ENCODE measurements at places on chromosomes 5 and 9.

- no peak for DNase-seq
These were observed 24.1 kb downstream of the PSAT1 start for GRCh38 chr9:78320875-78321496.

DNA sequence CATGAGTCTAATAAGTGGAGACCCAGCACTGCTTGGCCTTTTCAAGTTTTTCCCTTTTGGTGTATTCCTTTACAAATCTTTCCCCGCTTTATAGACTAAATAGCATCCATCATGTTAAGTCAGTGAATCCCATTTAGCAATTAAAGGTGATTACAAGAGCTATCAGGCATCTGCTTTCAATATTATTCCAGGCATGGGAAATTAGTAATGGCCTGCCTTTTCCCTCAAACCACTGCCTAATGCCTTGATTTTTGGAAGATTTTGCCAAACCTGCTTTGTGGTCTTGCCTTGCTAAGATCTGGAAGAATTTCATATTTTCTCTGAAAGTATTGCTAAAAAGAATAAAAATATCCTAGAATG, 102.8 kb upstream of the GNA14 start:
- DNase-seq: no peak

DNA sequence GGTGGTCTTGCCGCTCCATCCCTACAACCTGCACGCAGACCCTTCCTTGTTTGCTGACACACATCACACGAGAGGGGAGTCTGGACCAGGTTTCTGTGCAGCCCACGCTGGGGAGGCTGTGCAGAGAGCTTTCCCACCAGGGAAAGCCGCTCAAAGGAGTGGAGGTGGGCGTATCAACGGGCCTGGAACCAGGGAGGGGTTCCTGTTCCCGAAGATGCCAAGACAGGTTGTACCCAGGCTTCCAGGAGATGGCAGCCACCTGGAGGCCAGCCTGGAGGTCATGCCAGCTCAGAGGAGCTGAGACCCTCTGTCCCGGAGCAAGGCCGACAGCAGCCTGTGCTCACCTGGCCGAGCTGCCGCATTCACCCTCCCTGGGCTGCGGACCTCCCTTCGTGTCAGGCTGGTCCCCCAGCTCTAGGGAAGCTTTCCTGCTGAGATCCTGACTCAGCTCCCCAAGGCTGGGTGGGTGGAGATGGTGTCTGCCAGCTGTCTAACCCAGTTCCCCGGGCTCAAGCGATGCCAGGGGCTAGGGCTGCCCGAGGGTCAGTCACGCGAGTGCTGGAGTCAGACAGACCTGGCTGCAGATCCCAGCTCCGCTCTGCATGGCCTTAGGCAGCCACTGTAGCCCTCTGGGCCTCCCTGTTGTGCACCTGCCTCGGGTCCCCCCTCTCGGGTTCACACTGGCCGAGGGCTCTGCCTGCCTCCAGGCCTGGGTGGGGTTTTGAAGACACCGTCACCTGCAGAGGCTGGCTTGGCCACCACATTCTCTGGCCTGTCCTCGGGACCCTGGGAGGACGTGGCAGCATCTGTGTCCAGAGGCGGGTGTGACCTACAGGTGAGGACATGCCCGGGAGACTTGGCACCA, 28.5 kb upstream of the QSOX2 start:
- no peak for DNase-seq

- no peak for DNase-seq
These were observed 151.8 kb upstream of the ADRA1B start for GRCh38 chr5:159764283-159765134.

DNA sequence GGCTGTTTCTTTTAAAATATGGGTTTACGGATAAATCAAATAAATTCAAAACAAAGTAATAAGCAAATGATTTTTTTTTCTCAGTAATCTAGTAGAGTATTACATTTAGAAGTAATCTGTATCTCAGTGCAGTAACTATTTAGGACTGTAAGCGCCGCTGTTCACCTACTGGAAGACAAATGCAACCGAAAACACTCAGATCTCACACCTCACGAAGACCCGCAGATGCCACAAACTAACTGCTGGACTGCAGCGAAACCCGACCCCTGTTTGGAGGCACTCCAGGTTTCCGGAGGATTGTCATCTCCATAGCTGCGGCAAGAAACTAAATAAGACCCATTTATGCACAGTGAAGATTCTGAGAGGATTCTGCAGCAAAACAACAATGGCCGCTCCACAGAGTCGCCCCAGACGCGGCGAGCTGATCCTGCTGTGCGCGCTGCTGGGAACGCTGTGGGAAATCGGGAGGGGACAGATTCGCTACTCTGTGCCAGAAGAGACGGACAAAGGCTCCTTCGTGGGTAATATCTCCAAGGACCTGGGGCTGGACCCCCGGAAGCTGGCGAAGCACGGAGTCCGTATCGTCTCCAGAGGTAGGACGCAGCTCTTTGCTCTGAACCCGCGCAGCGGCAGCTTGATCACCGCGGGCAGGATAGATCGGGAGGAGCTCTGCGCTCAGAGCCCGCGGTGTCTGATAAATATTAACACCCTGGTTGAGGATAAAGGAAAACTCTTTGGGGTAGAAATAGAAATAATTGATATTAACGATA, at the start of gene PCDHGA8:
PCDHGA8 (plus strand) TSS at position 205 of the 770 bp plus-strand sequence; CDS start at position 386, 181 bp downstream.
- DNase-seq: no peak

GRCh38 chr9:33297432-33297831, 7.1 kb downstream of the NFX1 start:
- no peak for DNase-seq

DNA sequence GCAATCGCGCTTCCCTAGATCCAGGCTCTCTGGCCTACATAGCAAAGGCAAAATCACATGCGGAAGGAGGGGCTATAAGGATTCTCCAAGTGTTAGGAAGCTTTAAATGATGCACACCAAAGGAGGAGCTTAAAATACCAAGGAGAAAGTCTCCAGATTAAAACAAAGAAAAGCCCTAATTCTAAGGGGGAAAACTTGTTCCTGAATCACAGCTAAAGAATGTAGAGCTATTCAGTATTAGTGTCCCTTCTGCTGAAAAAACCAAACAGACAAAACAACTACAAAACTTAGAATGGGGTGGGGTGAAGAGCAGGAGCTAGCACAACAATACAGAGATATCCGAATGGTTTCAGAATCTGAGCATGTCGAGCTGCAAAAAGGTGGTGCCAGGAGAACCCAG, 213.7 kb downstream of the DCP2 start:
- DNase-seq: no peak

GRCh38 chr9:118701985-118702384, 667.2 kb downstream of the BRINP1 start:
- DNase-seq: no peak

GRCh38 chr5:31124651-31125305, 68.7 kb upstream of the CDH6 start:
- DNase-seq: no peak

- DNase-seq: no peak
These were observed 32.4 kb downstream of the TLE4 start for GRCh38 chr9:79604149-79604548.

DNA sequence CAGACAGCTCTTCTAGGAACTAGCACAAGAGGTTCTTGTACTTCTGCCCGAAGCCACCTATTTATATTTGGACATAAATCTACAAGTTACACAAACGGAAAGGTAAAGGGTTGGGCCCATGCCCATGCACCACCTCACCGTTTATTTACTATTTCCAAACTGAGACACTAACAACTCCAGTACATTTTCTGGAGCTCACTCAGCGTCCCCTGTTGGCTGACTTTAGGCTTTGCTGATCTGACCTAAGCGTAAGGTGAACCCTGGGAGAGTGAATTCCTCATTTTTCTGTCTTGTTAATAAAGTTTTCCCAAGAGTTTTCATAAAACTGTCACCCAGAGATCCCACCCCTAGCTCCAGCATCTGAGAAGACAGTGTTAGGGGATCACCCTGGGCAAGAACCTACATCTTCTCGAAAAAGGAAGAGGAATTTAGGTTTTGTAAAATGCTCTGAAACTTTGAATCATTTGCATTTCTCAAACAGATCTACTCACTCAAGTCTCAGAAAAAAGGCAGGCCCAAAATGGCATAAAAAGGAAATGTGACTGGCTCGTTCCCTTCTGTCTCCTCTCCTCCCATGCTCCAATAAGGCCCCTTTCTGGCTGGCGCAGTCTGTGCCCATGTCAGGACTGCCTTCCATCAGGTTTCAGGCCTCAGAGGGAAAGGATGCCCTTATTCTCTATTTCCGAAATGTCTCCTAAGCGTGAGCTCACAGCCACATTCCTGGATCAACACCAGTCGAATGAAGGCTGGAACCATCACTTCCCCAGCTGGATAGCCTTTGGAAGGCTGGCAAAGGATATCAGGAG, 201.3 kb downstream of the FANCC start:
- DNase-seq: no peak

DNA sequence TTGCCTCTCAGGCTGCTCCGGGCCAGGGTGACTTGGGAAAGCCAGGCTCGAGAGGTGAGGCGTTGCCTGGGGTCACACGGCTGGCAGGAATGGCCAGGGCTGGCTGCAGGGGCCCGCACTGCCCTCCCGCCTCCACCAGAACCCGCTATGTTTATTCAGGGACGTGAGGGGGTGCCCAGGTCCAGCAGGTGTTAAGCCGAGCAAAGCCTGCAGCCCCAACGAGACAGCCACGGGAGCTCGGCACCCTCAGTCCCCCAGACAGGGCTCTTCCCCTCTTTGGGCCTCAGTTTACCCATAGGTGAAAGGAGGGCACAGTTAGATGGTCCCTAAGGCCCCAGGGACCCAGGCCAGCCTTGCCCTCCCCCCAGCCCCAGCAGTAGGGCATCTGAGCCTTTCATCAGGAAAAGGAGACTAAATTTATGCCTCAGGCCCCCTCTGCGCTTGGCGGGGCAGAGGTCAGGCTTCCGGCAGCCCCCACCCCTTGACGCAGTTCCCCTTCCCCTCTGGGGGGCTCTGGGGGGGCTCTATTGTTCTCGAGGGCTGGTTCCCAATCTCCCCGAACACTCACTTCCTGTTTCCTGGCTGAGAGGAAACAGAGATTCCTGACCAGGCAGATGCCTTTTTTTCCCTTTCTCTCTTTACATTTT, 7.1 kb upstream of the EGFL7 start:
- DNase-seq: no peak

GRCh38 chr5:100551183-100551582, 16.0 kb downstream of the FAM174A start:
- DNase-seq: no peak

DNA sequence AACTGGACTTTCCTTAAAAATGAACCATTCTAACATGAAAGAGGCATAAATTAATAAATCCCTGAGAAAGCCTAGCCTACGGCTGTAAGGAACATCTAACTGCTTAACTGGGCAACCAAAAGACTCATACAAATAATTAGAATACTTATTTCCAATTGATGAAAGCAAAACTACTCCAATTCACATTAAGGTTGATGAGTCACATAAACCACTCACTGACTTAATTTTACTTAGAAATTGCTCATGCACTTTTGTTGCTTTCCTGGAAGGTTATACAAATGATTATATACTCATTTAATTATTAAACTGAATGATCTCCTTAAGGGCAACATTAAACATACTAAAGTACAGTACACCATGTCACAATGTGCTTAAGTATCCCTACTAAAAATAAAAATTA, 101.9 kb downstream of the NFIB start:
- DNase-seq: no peak

GRCh38 chr9:126532489-126532888, 81.2 kb upstream of the LMX1B start:
- no peak for DNase-seq

DNA sequence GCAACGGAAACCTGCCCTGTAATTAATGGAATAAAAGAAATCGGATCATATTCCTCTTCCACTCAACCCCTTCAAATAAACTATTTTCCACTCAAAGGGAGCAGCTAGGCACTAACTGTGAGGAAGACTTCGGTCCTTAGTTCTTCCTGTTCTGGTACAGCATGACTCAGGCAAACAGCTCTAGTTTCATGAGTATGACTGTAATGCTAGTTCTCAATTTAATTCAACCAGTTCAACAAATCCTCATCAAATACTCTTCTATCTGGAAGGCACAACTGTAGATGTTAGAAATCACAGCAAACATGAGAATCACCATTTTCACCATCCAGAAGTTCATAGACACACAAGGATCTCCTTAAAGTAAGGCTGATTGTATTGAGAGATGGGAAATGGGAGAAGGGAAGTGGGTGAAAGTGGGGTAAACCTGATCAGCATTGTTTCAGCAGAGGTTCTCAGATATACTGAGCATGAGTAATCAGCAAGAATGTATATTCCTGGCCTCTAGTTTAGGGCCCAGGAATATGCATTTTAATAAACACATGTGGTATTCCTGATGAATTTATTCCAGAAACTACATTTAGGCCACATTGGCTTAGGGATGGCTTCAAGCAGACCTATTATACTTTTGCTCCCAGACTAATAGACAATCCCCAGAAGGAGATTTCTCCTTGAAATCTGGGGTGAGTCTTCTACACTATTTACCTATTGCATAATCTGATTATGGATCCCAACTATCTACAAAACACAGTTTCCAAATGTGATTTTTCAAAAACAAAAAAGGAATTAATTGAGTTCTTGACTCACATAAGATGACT, 141.1 kb upstream of the SLC12A2 start:
- DNase-seq: no peak

DNA sequence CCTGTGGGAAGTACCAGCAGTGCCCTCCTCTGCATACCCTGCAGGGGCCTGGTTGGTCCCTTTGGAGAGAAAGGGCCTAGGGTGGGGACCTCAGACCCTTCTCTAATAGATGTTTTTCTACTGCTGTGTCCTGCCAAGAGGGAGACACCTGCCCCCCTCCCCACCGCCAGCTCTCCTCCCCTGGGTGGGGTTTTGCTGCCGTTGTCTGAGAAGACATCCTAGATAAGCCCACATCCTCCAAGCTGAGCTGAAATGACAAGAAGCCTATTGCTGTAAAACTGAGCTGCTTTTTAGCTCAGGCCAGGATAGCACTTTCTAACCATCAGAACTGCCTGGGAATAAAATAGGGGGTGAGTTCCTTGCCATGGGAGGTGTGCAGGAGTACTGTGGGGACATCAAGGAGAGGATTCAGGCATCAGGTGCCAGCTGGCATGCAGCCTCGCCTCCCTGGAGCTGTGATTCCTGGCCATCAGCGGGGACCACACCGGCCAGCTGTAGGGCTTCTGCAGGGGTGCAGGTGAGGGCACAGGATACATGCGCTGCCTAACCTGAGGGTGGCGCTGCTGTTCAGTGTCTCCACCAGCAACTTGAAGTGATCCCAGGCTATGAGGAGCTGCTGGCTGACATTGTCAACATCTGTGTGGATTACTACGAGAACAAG, 37.9 kb downstream of the CYFIP2 start:
- peak; percentile 42 for DNase-seq

DNA sequence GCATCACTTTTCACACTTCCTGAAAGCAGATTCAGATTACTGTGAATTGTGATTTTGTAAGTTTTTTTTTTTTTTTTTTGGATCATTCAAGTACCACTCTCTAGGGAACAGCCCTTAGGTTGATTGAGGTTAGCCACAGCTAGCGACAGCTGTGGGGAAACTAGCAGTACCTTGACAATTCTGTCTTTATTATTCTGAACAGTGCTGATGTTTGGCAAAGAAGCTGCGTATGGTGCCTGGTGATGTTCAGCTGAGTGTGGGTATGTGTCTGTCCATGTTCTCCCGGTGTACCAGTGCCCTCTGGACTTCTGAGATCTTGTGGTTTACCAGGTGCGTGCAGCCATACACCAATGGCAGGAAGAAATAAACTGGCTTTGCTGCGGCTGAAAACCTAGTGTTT, 117.3 kb upstream of the PLPPR1 start:
- no peak for DNase-seq
